ENCODE measurements at places on chromosomes 3 and 15.
A peak's percentile ranks its signal among the peaks of the same experiment; 100 is the strongest.

GRCh38 chr3:83224101-83224868 is 1462.8 kb upstream of the GBE1 start:
- DNase-seq, result no peak

DNA sequence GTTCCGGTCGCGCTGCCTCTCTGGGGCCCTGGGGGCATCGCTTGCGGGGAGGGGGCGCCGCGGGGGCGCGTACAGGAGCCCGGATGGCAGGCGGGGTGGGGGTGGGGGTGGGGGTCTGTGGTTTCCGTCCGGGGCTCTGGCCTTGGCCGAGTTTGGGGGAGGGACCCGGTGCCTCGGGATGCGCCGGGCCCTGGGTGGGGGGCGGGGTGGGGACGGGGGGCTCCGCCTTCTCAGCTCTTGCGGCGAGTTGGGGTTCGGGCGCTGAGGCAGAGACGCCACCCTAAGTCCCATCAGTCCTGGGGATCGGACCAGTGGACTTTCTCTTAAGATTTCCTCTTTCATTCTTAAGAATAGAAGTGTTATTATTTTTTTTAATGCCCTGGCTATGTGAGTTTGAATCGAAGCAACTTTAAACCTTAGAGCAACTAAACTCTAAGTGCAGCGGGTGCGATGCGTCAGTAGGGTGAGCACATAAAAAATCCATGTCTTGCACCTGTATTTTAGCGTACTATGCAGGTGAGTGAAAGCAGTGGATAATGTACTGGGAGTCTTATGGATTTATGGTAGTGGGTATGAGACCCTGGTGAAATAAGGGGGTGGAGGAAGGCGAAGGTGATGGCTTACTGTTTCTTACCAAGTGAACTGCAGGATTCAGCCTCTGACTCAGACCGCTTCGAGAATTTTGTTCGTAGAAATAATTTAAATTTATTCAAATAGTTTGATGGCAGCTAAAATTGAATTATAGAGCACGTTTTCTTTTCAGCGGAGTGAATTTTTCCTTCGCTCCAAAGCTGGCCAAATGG is 762 bp downstream of the CTNNB1 start:
- DNase-seq, result peak; percentile 24

- DNase-seq, result no peak
These were observed 158.0 kb downstream of the CLSTN2 start for GRCh38 chr3:140092848-140093536.

DNA sequence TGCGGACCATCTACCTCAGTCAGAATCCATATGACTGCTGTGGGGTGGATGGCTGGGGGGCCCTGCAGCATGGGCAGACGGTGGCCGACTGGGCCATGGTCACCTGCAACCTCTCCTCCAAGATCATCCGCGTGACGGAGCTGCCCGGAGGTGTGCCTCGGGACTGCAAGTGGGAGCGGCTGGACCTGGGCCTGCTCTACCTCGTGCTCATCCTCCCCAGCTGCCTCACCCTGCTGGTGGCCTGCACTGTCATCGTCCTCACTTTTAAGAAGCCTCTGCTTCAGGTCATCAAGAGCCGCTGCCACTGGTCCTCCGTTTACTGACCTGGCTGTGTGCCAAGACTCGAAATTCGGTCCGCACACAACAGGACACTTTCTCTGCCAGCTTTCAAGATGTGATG is 21.9 kb downstream of the NRROS start:
- no peak for DNase-seq

DNA sequence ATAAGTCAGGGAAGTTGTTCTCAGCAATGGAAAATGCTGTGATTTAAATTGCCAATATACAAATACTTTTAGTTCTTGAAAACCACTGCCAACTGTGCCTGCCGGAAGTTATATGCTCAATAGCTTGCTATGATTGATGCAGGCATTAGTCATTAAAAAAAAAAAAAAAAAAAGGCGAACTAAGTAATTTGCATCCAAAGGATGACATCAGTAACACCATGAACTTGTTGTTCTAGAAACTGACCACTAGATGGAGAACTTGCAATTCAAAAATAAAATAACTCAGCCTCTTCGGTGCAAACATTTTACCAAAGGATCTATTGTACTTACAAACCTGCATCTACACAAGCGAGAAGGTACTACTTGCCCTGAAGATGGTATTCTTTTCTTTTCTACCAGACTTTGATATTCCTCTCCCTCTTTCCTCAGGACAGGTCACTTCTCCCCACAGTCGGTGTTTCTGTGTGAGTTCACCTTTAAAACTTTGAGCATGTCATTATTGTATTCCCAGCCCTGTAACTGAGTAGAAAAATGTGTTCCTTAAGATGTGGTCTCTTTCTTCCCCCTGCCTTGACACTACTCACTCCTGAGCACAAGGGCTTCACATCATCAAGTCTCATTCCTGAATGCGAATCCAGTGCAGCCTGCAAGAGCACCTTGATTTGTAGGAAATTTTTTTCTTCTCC is 115.0 kb upstream of the VEPH1 start:
- no peak for DNase-seq

DNA sequence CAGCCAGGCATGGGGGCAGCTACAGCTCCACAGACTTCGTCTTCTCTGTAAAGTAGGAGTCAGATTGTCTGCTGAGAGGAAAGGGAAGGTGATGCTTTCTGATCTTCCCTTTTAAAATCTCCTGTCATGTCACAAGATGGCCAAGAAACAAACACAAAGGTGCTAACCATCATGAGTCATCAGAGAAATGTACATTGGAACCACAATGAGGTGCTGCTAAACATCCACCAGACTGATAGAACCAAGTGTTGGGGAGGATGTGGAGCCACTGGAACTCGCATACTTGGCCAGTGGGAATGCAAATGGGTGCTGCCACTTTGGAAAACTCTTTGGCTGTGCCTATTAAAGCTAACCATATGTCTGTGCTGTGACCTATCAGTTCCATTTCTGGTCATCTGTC is 268.8 kb downstream of the SLCO3A1 start:
- DNase-seq, result no peak

DNA sequence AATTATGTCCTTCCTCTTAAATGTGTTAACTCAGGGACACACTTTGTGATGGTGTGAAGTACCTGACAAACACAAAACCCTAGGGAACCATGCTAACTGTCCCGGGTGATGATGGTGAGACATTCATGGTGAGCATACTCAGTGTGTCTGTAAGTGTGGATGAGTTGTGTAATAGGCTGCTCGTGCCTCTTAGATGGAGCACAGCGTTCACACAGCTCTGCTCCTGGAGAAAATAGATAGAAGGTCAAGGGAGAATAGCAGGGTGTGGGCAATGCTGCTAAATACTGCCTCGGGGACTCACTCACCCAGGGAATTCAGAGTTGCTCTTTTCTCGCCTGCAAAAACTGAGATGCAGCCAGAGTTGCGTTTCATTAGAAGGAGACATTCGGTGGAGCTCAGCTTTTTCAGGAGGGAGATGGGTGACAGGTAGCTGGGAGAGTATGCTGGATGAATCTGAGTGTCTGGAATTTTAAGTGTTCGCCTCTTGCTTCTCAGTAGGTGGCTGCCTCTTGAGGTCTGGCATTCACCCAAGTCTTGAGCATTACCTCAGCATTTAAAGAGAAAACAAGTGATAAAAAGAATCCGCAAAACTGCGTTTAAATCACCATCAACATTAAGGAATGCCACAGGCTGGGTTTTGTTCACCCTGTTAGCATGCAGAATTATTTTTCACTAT is 813.2 kb downstream of the AGBL1 start:
- no peak for DNase-seq

DNA sequence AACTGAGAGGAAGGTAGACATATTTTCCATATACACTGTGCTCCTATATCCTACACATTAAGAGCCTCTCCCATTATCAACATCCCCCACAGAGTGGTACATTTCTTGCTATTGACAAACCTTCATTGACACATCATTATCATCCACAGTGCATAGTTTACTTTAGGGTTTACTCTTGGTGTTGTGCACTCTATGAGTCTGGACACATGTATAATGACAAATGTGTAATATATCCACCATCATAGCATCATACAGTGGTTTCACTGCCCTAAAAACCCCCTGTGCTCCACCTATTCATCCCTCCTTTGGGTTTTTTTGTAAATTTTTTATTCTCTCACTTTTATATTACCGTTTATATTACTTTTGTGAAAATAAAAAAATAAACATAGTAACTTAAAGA is 22.2 kb upstream of the CLDN18 start:
- no peak for DNase-seq

DNA sequence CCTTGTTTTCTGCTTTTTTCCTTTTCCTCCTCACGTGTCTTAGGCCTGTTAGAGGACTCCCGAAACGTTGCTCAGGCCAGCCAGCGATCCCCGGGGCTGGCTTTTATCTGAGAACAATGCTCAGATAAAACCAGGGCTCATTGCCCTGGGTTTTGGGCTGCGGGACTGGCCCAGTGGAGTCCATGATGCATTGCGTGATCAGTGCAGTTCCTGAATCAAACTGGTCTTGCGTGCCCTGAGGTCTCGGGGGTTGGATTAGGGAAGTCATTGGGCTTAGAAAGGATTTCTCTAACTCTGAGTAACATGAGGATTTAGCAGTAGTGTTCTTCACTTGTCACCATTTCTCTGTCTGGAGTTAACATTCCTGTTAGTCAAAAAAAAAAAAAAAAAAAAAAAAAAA is 66.3 kb downstream of the CCR1 start:
- no peak for DNase-seq

DNA sequence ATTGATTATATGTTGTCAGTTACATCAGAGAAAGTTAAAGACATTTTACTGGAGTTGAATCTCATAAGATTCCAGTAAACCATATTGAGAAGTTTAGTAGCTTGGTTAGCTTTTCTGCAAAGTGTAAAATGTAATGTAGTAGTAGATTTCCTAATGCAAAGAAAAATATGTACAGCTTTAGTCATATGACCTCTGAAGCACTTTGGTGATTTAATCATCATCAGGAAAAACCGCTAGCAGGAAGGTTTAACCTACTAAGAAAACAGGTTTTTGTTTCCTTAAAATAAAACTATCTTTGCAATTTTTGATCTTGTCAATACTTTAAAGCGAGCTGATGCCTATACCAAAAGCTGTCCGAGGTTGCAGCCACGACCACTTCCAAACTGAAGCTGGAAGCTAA is 364.6 kb upstream of the ZNF385D start:
- no peak for DNase-seq

DNA sequence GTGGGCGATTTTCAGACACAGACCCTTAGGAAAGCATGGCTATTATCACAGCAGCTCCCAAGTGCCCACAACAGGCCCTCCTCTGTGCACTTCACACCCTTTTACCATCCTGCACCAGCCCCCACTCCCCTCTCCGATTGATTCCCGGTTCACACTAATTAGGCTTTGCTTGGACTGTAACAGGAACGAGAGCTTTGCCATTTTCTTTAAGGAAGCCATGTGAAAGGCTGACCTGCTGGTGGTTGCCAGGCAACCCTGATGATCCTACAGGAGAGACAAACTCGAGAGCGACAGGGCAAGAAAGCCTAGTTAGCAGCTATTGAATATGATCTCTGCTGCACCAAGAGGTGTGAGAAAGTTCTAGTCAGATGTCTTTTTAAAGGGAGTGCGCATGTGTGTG is 28.2 kb upstream of the DET1 start:
- DNase-seq, result no peak

DNA sequence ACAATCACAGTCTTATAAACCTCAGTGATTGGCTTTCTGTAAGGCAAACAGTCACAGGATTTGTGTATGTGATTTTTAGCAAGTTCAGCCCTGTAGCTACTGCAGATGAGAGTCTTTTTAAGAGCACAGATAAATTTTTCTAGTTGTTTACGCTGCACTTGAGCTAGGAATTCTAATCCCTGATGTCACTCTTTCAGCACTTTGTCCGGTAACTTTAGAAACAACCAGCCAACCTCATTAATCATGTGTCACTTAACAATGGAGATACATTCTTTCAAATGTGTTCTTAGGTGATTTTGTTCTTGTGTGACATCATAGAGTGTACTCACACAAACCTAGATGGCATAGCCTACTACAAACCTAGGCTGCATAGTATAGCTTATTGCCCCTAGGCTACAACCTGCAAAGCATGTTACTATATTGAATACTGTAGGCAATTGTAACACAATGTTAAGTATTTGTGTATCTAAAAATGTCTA is 36.8 kb upstream of the GOLGA6L2 start:
- no peak for DNase-seq

GRCh38 chr3:4290272-4290893 is 12.8 kb upstream of the SETMAR start:
- no peak for DNase-seq

DNA sequence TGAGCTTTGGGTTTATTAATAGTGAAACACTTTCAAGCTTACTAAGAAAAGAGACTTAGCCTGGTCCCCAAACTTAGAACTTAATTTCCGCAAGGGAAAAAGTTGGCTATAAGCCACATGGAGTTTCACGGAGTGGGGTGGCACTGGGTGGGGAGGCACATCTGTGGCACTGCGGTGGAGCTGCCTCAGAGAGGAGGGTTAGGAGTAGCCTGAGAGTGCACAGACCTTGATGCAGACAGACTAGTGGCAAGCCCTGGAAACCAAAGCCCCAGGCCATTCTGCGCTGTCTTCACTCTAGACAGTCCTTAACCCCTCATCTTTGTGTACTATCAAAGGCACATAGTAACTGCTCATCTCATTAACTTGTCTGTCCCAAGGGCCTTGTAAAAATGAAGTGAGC is 22.0 kb downstream of the CXCR6 start:
- DNase-seq, result no peak

- no peak for DNase-seq
These were observed 444 bp upstream of the ABHD14A start for GRCh38 chr3:51974277-51974962.

GRCh38 chr3:127573912-127574311 is 16.6 kb downstream of the TPRA1 start:
- DNase-seq, result no peak

GRCh38 chr3:119013951-119014350 is 20.7 kb downstream of the IGSF11 start:
- DNase-seq, result no peak

DNA sequence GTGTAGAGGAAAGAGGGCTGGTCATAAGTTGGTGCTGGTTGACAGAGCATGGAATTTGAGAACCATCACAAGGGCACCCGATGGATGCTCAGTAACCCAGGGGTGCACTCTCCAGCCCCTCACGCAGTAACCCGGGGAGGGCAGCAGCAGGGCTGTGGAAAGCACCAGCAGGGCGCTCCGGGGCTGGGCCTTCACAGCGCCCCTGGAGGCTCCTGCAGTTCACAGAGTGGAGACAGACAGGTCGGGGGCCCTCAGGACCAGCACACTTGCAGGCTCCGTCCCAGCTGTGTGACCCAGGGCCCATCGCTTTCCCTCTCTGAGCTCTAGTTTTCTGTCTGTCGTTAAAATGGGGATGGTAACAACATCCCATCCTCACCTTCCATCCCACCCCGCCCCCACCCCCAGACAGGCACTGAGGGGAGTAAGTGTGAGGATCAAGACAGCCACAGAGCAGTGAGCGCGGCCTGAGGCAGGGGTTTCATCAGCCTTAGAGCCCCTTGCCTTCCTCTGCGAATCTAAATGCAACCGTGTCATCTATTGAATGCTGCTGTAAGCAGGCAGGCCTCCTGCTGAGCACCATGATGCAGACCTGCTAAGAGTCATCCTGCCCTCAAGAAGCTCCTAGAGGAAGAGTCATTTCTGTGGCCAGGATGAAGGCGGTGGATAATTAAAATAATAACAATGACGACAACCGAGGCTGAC is 90.2 kb upstream of the LINGO1 start:
- DNase-seq, result no peak

GRCh38 chr3:152222327-152222726 is 46.4 kb upstream of the MBNL1 start:
- DNase-seq, result no peak

GRCh38 chr15:60526127-60526616 is 47.2 kb upstream of the ICE2 start:
- no peak for DNase-seq

GRCh38 chr15:47705281-47705997 is 11.9 kb upstream of the SEMA6D start:
- DNase-seq, result no peak

All from stimulated activated CD8-positive, alpha-beta memory T cell treated with anti-CD3 and anti-CD28 coated beads, Interleukin-2, amount 100 ng/mL, for 1 hour (primary cell).